LHCN-M2 (cell line): ENCODE measurements at places on chromosomes 1 and 21.

- no peak for DNase-seq
Observed at GRCh38 chr1:150148837-150149270, 862 bp upstream of the PLEKHO1 start.

- DNase-seq: no peak
Observed at GRCh38 chr1:226751703-226752102, 12.6 kb upstream of the ITPKB start.

- DNase-seq: peak; percentile 62
Observed at GRCh38 chr1:40612345-40612831, 53.1 kb downstream of the RIMS3 start.

- no peak for DNase-seq
Observed at GRCh38 chr1:205504311-205505075, at the start of gene CDK18. Gene CDK18, plus strand, starts transcription at chr1:205504669. Its CDS starts 18,499 bp downstream, at chr1:205523168.

DNA sequence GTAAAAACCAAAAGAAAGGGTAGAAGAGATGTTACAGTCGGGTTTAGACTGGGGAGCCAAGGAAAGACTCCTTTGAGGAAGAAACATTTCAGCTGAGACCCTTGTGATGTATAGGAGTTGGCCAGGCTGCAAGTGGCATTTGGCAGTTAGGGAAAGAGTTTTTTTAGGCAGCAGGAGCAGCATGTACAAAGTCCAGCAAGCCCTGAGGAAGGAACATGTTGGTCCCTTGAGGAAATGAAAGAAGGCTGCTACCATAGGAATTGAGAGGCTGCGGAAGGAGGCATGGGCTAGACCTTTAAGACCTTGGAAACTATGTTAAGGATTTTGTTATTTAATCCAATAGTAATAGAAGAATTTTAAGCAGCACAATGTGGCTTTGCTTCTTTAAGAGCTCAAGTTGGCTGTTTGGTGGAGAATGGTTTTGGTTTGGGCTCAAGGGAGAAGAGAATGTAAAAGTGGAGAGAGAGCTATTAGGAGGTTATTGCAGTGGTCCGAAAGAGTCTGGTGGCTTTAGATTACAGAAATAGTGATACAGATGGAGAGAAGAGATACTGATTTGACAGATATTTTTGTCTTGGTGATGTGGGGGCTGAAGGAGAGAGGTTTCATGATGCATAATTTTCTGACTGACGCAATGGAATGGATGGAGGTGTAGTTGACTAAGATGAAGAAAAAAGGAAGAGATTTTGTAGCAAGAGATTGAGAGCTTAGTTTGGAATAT is 26.6 kb downstream of the SMAP2 start:
- no peak for DNase-seq

- DNase-seq: no peak
Observed at GRCh38 chr1:2061065-2061778, 11.0 kb downstream of the PRKCZ start.

DNA sequence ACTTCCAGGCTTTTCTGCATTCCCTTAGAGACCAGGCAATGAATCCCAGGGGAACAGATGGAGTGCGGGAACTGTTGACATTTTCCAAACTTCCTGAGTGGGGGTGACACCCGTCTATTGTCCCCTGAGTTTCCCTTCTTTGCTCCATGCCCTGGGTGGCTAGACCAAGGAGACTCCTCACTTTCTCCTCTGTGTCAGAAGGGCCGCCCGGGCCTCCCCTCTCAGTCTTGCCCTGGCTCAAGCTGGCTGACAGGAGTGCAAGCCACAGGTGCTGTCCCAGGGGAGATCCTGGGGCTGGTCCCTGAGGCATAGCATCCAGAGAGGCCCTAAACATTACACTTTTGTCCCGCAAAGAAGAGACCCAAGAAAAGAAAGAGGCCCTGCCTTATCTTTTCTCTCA is 62.8 kb downstream of the DDX20 start:
- DNase-seq: no peak

DNA sequence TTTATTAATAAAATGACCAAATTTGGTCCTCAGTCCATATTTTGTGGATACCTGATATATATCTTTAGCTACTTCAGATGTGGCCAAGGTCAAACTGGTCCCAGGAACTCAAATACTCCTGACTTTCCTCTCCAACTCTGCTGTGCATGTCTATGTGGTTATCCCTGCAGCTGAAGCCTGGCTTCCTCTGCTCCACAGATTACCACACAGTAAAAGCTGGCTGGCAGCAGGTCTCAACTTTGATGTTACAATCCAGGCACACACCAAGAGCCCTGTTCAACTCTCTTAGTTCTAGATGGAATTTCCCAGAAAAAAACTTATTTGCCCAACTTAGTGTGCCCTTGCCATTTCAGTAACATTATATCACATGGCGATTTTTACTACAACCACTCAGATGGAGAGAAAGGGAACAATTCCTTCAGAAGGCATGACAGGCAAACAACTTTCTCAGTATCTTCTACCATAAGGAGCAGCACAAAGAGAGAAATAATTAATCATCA is 479.5 kb downstream of the PLPP3 start:
- no peak for DNase-seq
